ENCODE measurements at places on chromosomes 5 and 9.

GRCh38 chr5:119395080-119395836 lies 39.4 kb downstream of the TNFAIP8 start:
- DNase-seq, result no peak

GRCh38 chr5:179746872-179747271 lies 14.2 kb downstream of the MAML1 start:
- DNase-seq, result no peak

DNA sequence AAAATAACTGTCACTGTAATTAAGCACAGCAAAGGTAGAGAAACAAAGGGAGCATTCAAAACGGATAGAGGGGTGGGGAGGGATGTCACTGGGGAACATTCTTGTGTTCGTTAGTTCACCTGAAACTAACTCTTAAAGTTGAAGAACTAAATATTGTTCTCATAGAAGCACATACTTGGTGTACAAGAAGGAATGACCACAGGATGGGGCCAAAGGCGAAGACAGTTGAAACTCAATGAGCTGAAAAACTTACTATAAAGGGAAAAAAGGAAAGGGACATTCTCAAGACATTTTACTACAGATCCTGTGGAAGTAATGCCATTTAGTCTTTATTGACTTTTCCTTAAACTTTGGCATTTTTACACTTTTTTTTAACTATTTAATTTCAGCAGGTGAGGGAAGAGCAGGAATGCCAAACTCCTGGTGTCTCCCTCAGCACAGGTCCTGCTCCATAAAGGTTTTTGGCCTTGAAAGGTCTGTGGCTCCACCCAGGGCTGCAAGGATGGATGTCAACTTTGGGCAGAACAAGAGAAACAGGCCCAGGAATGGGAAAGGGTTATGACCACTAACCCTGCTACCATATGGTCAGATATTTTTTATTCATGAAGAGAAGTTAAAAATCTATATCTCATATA lies 197.6 kb upstream of the RASA1 start:
- DNase-seq, result no peak

- no peak for DNase-seq
Observed at GRCh38 chr9:37452611-37453010, 12.6 kb downstream of the ZBTB5 start.

GRCh38 chr9:95721061-95721531 lies 154.4 kb upstream of the ERCC6L2 start:
- no peak for DNase-seq

Data from iPS DF 19.7 (cell line).